NCI-H1417 (cell line): ENCODE measurements at places on chromosomes 2 and 18.

DNA sequence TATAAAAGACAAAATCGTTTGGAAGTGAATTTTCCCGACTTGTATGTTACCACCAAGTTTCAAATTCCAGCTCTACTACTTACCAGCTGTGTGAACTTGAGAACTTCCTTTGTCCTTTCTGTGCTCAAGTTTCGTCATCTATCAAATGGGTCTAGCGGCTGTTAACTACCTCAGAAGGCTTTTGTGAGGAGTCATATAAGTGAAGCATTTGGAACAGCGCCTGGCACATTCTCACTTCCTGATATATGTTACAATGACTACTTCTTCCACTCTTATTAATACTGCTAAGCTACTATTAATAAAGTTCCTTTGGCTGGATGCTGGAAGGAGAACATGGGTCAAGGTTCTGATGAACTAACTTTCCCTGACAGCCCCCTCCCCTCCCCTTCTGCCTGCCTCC, 104.5 kb downstream of the MEIS1 start:
- no peak for DNase-seq

GRCh38 chr2:239173301-239173700, 227.5 kb downstream of the HDAC4 start:
- DNase-seq: no peak

- no peak for DNase-seq
Observed at GRCh38 chr18:10289251-10289650, 165.2 kb upstream of the APCDD1 start.

GRCh38 chr2:182914852-182915251, 48.4 kb upstream of the FRZB start:
- no peak for DNase-seq

DNA sequence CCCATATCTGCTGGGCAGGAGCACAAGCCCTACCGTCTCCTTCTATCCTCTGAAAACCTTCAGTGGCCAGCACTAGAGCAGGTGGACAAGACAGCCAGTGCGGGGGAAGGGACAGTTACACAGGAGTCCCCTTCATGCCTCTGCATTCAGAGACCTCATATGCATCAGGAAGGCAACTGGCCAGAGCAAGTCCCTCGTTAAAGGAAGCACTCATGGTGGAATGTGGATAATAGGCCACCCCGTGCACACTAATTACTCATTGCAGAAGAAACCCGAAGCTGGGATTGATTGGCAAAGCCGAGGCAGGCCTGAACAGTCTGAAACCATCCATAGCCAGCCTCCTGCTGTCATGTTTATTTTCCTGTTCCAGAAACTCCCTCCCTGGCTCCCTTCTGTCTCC, 11.2 kb downstream of the KIAA2012 start:
- DNase-seq: peak; percentile 72

GRCh38 chr18:62875323-62875722, 160.0 kb downstream of the PHLPP1 start:
- DNase-seq: peak; percentile 29

- no peak for DNase-seq
Observed at GRCh38 chr2:231894566-231895380, 31.4 kb downstream of the NPPC start.

- DNase-seq: peak; percentile 16
Observed at GRCh38 chr18:78376046-78376445, 603.6 kb upstream of the SALL3 start.

DNA sequence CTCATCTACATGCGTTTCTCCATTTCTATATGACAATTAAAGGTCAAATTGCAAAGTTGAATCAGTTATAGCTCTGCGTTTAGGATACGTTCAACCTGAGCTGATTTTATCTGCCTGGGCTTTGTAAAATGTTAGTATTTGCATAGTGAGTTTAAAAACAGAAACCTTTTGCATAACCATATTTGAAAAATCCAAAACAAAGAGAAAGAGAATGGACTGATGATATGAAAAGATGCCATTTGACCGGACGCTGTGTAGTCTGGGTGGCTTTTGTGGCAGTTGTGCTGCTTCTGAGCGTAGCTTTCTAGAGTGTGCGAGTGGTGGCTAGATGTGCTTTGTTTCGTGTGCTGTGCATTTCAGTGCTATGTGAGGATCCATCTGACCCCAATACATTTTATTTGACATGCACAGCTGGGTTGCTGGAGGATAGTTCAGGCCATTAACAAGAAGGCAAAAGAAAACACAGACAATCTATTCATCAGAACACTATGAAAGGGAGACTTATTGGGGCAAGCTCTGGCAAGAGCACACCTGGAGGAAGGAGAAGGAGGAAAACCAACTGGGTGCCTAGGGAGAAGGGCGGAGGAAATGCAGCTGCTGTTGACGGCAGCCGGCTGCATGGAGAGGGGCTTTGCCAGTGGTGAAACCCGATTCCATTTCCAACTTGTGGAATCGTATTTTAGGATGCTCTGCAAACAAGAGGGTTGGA, 126.8 kb downstream of the ACOXL start:
- peak; percentile 33 for DNase-seq

- no peak for DNase-seq
Observed at GRCh38 chr2:240472078-240472790, 36.8 kb downstream of the GPC1 start.

GRCh38 chr2:229335877-229336346, 64.8 kb upstream of the PID1 start:
- no peak for DNase-seq

- DNase-seq: no peak
Observed at GRCh38 chr2:30981096-30981495, 157.1 kb downstream of the GALNT14 start.

DNA sequence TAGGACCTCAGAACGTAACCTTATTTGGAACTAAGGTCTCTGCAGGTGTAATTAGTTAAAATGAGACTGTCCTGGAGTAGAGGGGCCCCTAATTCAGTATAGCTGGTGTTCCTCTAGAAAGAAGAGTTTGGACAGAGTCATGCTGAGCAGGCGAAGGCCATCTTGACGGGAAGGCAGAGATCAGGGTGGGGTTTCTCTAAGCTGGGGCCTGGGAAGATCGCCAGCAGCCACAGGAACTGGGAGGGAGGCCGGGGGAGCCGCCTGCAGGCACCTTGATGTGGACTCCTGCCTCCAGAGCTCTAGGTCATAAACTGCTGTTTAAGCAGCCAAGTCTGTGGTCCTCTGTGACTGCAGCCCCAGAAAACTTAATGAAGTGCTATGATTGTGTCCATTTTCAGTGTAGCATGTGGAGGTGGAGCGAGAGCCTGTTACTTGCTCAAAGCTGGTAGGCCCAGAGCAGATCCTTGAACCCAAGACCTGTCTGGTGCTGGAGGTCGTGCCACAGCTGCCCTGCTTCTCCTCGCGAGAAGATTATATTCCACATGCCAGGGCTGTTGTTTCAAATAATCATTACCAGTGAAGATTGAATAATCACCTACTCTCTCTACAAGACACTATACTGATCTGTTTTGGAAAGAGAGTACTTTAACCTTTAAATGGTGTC, 105.7 kb downstream of the TPO start:
- no peak for DNase-seq

DNA sequence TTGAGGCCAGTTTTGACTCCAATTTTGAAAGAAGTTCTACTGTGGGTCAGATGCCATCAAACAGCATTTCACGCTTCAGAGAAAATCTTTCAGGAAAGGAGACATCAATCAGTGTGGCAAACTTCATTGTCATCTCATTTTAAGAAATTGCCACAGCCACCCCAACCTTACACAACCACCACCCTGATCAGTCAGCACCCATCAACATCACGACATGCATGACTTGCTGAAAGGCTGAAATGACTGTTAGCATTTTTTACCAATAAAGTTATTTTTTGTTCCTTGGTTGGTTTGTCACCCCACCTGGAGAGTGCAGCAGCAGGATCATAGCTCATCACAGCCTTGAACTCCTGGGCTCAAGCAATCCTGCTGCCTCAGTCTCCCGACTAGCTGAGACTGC, 10.4 kb downstream of the DNAJC10 start:
- DNase-seq: no peak

GRCh38 chr2:48120759-48121242, 214.5 kb upstream of the FBXO11 start:
- no peak for DNase-seq

GRCh38 chr18:77038182-77038858, 94.3 kb downstream of the MBP start:
- DNase-seq: no peak

- DNase-seq: no peak
Observed at GRCh38 chr2:136637402-136637801, 127.9 kb upstream of the THSD7B start.

- DNase-seq: no peak
Observed at GRCh38 chr2:176407706-176408105, 138.5 kb downstream of the MTX2 start.

GRCh38 chr2:220191031-220191430, 563.6 kb downstream of the SLC4A3 start:
- no peak for DNase-seq

- DNase-seq: no peak
Observed at GRCh38 chr2:165876269-165876668, 77.3 kb downstream of the TTC21B start.

- DNase-seq: no peak
Observed at GRCh38 chr2:3170792-3171455, 206.7 kb downstream of the EIPR1 start.

- peak; percentile 0 for DNase-seq
Observed at GRCh38 chr2:133817680-133818566, 249.7 kb upstream of the NCKAP5 start.

- no peak for DNase-seq
Observed at GRCh38 chr2:105541189-105542050, 142.6 kb upstream of the FHL2 start.

- DNase-seq: no peak
Observed at GRCh38 chr2:238696786-238697185, 151.1 kb upstream of the TWIST2 start.

- DNase-seq: no peak
Observed at GRCh38 chr2:173630425-173631126, 275.9 kb downstream of the CDCA7 start.
